NCI-H1092 (cell line): ENCODE measurements at places on chromosomes 3 and 15.

GRCh38 chr15:29128671-29129070 is 141.0 kb downstream of the NSMCE3 start:
- no peak for DNase-seq

GRCh38 chr15:25736461-25736860 is 126.7 kb downstream of the ATP10A start:
- no peak for DNase-seq

GRCh38 chr3:101940521-101941317 is 91.4 kb downstream of the NFKBIZ start:
- DNase-seq = no peak

- DNase-seq = no peak
Measured at GRCh38 chr3:143040261-143040879, 39.0 kb downstream of the U2SURP start.

DNA sequence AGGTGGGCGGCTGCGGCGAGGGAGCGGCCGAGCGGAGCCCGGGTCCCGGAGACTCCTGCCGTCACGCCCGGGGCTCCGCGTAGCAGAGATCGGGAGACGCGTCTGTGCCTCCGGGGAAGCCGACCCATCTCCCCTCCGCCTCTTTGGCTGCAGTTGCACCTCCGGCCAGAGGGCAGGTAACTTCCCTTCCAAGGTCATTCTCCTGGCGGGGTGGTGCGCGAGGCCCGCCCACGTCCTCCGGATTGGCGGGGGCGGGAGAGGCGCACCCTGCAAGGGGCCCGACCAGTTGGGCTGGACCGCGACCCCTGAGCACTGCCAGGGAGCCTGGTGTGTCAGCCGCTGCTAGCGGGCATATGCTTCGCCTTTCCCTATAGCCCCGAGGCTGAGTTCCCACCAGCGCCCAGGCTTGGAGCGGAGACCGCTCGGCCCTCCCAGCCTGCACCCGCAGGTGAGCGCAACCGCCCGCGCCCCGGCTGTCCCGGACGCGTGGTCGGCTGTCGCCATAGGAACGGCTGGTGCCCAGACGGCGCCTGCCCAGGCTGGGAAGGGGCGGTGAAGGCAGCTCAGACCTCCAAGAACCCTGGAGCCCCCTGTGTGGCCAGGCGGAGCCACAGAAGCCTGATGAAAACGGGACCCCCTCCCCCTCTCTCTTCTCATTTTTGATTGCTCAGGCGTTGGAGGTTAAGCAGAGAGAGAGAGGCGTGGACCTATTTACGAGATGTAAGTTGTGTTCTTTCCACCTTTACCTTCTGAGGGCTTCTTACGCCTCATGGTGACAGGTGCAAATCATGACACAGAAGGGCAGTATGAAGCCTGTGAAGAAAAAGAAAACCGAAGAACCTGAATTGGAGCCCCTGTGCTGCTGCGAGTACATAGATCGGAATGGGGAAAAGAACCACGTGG is 453 bp downstream of the ZDHHC23 start:
- peak; percentile 25 for DNase-seq

GRCh38 chr15:57516327-57517029 is 75.2 kb upstream of the MYZAP start:
- no peak for DNase-seq

DNA sequence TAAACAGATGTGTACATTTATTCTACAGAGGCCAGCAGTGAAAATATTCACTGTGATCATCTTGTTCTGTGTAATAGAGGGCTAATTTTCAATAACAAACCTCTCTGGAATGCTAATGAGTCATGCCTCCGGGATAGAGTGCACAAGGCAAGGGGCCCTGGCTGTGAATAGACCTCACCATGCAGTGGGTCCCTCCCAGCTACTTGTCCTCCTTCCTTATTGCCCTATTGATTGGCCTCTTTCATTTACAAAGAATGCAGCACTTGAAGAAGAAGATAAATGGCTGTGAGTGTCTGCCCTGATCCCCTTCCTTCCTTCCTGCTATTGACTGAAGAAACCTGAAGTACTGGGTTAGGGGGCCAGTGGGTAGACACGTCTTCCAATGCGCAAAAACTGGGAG is 436.3 kb downstream of the WDR72 start:
- DNase-seq = no peak

DNA sequence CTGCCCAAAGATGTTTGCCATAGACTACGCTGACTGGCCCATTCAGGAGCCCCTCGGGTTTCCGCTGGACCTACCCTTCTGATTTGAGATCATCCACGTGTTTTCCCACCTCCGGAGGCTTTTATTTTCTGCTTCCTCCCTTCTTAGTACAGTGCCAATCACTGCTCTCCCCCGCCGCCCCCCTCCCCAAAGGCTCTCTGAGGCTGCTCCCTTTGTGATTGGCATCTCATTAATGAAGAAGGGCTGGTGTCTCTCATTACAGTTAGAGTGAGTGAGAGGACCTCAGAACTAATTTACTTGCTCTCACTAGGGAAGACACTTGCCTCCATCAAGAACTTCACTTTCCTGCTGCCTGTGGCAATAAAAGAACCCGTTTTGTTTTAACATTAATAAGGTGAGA is 284.7 kb upstream of the ICE2 start:
- no peak for DNase-seq

DNA sequence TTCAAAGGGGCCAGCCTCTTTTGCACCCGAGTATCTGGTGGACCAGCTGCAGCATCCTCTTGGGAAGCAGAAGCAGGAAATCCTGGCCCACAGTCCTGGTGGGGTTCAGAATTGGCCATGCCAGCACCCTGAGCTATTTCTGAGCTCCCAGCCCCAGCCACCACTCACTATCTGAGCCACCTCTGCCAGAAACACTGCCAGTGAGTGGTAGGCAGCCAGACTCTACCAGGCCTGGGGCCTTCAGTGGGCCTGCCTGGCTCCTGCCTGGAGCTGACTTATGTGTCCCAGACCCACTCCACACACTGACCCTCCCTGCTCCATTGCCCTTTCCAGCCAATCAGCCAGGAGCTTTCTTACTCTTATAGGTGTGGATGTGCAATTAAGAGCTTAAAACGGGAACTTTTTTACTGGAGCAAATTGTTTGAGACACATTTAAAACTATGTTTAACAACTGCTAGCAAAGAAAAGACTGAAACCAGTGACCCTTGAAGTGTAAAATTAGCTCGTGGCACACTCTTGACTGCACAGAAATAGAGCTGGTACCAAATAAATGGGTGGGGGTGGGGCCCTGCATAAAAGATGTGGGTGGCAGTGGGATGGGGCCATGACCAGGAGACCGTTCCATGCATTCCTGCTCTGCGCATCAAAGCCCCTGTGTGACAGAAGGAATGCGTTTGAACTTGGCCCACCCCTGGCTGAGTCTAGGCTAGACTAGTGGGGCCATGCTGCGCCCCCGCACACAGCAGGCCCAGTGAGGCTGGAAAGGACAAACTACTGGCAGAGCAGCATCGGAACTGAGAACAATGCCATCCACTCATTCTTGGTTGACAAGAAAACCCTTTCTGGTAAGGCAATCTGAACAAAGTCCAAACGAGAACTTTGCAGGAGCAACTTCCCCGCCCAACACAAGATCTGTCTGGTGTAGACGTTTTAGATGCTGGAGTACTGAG is 48.0 kb downstream of the CTNNB1 start:
- no peak for DNase-seq

GRCh38 chr3:25817638-25818037 is 27.7 kb downstream of the OXSM start:
- DNase-seq = no peak

DNA sequence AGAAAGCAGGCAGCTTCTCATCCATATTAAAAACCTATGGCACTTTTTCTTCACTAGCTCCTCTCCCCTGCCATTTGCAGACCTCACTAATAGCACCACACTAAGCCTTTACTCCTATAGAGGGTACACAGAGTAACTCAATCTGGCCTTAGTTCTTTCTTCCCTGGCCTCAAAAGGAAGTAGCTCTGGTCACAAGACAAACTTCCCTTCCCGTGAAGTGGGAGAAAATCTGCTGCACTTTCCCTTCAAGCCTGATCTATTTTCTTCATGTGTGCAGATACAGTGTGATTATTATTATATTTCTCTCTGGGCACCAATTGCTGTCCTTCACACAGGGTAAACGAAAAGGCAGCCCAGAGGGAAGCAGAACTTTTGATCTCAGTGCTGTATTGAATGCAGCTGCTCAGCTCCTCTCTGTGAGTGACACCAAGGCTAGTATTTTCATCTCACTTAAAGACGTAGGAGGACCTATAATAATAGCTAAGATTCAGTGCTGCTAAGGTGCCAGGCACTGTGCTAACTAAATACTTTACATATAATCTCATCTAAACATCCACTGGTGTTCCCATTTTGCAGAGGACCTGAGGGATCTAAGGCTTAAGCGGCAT is 61.9 kb upstream of the RASGRP1 start:
- DNase-seq = no peak

DNA sequence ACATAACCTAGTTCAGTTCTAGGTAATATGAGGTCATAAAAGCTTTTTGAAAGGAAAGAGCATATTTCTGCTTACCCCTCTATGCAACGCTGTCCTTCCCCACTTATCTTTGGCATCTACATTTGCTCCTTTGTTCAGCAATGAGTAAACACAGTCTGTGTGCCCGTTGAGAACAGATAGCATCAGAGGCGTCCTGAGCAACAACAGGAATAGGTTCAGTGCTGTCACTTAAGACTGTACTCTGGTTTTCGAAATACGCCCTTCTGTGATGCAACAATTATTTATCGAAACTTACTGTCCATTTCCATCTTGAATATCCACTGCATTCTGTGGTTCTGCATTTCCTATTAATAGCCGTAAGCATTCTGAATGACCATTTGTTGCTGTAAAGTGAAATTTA is 84.4 kb downstream of the BTD start:
- no peak for DNase-seq

DNA sequence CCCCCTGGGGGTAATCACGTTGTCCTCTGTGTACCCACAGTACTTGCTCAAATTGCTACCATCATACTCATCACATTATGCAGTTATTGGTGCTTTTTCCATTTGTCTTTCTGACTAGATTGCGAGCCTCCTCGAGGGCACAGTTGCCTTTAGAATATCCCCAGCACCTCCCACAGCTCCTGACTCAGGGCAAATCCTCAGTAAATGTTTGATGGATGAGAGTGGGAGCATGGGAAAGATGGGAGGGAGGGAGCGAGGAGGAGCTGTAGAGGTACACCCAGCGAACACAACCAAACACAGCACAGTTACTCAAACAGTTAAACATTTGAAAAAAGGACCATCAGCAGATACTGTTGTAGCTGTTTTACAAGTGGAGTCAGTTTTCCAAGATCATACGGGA is 27.9 kb downstream of the SIDT1 start:
- DNase-seq = no peak

- DNase-seq = no peak
Measured at GRCh38 chr3:73718326-73719110, 93.8 kb upstream of the PDZRN3 start.

DNA sequence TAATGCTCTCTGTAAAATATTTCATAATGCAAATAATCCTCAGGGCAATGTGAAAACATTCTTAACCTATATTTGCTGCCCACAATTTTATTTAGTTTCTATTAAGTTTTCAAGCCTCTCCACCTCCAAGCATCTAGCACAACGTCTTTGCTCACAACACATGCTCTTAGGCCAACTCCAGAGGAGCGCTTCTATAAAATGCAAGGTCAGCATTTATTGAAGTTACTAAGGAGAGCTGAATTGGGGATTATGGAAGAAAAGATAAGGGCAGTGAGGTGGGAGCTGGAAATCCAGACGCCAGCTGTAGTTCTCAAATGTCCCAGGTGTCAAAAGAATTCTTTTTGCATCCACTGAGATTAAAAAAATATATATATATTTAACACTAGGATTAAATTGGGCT is 996 bp downstream of the RABL3 start:
- no peak for DNase-seq

- DNase-seq = no peak
Measured at GRCh38 chr15:73082812-73083211, 30.5 kb downstream of the NEO1 start.

GRCh38 chr3:27209617-27210264 is 159.4 kb downstream of the NEK10 start:
- DNase-seq = no peak

GRCh38 chr3:54126551-54126950 is 4.2 kb downstream of the CACNA2D3 start:
- DNase-seq = no peak

DNA sequence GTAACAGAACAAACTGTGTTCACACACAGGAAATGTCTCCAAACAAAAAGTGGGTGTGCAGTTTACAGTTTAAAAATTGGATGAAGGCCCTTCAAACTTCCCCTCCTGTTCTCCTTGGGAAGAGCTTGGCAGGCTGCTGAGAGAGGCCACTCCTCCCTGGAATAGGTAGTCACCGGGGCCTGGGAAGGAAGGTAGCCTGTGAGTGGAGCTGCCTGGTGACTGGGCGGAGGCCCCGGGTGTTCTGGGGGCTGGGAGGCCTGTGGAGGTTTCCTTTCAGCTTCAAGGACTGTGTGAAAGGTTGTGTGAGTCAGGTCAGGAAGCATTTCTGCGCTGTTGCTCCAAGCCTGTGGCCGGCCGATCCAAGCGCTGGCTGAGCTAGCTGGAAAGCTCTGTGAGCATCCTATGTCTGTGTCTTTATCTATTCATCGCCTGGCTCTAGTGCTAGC is 14.1 kb downstream of the SLCO3A1 start:
- DNase-seq = no peak

DNA sequence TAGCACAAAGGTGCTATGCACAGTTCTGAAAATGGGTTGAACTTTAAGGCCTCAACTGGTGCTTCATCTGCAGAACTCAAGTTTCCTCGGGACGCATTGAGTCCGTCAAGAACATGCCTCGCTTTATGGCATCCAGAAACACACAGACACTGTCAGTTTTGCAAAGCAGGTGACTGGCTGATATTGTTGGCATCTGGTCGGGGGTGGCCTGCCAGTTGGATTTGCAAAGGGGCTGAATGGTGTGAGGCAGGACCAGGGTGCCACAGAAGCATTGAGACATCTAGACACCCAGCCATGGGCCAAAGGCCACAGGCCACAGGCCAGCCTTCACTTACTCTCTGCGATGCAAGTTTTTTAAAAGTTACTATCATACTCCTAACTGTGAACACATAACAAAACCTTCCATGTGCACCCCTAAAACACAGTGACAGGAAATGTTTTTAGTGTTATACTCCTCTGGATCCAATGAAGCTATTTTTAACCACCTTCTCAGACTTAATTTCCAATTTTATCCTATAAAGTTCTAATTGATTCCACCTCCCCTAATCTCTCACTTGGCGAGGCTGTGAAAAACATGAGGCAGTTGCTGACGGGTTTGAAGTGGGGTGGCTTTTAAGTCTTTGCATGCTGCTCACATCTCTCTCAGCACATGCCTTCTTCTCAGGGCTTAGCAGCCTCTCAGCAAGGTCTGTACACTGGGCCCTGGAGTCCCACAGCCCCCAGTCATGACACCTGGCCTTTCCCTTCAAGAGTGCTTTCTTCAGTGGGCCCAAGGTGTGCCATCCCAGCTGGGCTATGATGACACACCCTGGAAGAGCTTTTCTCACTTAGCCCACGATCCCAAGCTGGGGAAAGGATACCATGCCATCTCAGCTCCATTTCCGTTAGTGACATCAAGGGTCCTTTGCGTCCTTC is 38.5 kb upstream of the DUSP7 start:
- no peak for DNase-seq

- DNase-seq = no peak
Measured at GRCh38 chr3:177467247-177467985, 270.1 kb upstream of the TBL1XR1 start.

GRCh38 chr15:74857082-74857655 is 14.2 kb upstream of the ULK3 start:
- no peak for DNase-seq

- DNase-seq = no peak
Measured at GRCh38 chr15:90560229-90560776, 30.6 kb downstream of the CRTC3 start.
